ENCODE measurements at places on chromosomes 1 and 21.

DNA sequence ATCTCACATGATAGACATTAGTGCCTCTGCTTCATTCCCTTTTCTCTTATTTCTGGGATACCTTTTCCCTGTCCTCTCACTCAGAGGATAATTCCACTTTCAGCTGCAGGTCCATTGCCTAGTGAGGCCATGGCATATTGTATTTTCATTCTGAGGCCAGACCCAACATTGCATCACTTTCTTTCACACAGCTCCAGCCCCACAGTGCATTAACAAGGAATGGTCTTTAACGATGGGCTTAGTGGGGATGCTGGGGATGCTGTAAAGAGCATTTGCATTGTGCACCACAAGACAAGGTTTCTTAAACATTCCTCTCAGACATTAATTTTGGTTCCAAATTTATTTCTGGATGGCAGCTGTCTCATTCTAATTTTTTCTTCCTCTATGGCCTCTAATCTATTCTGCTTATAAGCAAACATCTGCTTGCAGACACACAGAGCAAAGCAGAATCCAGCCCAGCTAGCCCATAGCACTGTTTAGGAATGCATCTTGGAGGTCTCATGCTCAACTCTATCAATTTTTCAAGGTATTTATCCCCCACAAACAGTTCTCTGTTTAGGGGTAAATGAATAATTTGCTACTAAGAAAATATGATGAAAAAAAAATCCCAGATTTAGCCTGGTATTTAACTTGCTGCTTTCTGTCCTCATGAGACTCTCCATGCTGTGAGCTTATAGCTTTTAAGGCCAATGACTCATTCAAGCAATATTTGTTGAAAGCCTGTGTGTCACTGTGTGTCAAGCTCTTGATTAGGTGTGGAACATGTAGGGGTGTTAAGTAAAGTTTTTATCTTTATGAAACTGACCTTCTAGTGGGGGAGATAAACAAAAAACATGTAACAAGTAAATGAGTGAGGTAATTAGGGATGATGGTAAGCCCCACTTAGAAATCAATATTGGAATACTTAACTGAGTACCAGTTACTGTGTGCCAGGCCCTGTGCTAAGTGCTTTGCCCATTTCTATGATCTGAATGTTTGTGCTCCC is 44.5 kb upstream of the CCDC190 start:
- no peak for DNase-seq

- no peak for DNase-seq
Measured at GRCh38 chr1:228990906-228991569, 255.8 kb downstream of the RHOU start.

GRCh38 chr1:234528074-234528865 is 49.3 kb upstream of the TARBP1 start:
- no peak for DNase-seq

GRCh38 chr1:208069317-208069716 is 158.4 kb upstream of the CD34 start:
- no peak for DNase-seq

GRCh38 chr1:231020139-231020601 is 19.9 kb downstream of the FAM89A start:
- DNase-seq = no peak

- DNase-seq = no peak
Measured at GRCh38 chr1:39827201-39827600, 38.5 kb upstream of the BMP8B start.

GRCh38 chr1:43358121-43358745 is 548 bp upstream of the CDC20 start:
- peak; percentile 49 for DNase-seq

DNA sequence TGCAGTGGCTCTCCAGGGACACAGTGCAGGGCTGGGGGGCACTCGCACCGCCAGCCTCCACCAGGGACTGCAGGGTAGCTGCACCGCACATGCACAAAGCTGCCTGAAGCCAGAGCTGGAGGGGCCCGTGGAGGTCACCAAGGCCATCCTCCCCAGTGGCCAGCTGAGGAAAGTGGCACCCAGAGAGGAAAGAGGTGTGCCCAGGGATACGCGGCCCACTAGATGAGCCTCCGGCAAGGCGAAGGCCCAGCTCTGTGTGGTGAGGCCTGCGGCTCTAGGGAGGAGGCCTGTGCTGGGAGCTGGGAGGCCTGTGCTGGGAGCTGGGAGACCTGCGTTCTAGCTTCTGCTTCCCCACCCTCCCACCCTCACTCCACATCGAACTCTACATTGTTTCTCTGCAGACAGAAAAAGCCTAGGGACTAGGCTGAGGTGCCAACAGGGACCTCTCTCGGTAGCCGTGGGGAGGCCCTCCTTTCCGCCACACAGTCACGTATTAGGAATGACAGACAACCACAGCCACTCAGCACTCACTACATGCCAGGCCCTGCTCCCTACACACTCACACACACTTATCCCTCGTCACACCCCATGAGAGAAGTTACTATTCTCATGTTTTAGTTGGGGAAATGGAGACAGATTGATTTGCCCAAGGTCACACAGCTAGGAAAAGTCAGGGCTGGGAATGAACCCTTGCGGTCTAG is 921 bp upstream of the ASCL5 start:
- no peak for DNase-seq

DNA sequence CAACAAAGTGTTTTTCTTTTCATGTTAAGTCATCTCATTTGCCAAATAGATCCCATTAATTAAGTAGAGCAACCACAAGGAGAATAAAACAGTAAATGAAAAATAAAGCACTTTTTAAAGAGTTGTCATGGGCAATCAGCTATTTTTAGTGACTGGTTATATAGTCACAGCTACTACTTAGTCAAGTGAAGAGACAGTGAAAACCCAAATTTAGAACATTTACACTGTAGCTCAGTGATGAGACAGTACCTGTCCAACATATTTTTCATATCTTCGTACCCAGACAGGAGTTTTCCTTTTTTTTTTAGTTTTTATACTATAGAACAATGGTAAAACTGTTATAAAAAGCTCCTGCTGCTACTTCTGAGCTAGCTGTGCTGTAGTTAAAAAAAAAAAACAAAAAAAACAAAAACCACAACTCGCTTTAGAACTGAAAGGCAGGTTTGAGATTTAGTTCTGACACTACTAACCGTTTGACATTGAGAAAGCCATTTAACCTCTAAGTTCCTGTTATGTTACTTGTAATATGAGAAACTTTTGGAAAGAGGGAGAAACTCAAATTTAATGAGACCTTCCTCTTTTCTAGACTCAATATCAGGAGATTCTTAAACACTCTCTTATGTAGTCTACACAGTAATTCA is 777.5 kb downstream of the ADGRL2 start:
- no peak for DNase-seq

- no peak for DNase-seq
Measured at GRCh38 chr1:109197158-109198042, 16.3 kb upstream of the SARS1 start.

DNA sequence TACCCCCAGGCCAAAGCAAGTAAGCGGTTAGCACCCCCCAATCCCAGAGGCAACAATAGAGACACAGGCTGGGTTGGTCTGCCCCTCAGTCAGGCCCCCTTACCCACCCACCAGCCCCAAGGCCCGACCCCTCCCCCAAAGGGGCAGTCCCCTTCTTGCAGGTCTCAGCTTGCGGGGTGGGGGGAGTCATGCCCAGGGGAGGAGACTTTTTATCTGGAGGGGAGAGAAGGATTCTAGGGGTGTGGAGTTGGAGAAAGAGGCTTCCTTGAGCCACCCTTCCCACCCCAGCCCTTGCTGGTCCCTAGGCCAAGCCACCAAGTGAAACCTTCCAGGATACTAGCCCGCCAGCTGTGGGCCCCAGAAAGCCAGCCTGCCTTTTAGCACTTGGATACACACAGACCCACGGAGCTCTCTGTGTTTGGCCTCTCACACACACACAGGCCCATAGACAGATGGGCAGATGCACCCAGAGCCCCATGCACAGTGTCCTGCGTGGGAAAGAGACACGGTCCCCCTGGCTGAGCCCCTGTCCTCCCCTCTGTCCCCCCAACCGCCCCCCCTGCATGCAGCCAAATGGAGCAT is 7.1 kb downstream of the TMEM54 start:
- DNase-seq = no peak

GRCh38 chr21:26125433-26126167 is 45.0 kb downstream of the APP start:
- no peak for DNase-seq

GRCh38 chr1:180579961-180580611 is 21.3 kb downstream of the OVAAL start:
- no peak for DNase-seq

DNA sequence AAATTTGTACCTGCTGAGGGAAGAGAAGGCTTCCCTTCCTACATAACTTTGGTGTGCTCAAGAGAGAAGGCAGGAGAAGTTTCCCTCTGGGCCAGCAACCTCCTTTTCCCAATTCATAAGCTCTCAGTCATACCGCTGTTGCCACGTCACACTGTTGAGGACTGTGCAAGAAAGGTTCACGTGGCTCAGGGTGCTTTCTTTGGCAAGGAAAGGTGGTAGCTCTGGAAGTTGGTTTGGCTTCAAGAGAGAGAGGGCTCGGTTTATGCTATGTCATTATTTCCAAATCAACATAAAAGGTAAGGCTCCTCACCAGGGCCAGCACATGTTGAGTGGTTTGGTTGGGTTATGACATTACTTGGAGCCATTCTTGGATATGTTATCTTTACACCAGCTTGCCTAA is 77.3 kb downstream of the TNFSF18 start:
- no peak for DNase-seq

DNA sequence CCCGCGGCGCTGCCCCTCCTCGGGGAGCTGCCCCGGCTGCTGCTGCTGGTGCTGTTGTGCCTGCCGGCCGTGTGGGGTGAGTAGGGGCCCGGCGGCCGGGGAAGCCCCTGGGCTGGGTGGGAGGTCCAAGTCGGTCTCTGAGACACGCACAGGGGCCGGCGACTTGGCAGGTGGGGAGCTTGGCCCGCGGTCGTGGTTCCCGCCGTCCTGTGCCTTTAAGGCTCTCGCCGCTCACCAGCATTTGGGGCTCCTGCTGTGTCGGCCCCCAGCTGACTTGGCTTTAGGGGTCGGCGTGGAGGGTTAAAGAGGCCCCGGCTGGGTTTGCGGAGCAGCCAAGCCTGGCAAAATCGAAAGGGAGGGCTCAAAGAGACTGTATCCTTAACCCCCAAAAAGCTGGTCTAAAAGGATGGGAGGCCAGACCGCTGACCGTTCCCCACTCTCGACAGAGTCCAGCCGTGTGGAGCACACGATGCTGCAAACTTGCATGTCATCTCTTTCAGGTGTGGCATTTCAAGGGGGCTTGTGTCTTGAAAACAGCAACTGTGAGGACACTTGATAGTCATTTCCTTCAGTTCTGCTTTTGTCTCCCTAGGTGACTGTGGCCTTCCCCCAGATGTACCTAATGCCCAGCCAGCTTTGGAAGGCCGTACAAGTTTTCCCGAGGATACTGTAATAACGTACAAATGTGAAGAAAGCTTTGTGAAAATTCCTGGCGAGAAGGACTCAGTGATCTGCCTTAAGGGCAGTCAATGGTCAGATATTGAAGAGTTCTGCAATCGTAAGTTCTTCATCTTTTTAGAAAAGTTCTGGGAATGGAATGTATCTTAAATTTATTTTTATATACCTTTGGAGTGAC is 540 bp downstream of the CD55 start:
- DNase-seq = no peak

DNA sequence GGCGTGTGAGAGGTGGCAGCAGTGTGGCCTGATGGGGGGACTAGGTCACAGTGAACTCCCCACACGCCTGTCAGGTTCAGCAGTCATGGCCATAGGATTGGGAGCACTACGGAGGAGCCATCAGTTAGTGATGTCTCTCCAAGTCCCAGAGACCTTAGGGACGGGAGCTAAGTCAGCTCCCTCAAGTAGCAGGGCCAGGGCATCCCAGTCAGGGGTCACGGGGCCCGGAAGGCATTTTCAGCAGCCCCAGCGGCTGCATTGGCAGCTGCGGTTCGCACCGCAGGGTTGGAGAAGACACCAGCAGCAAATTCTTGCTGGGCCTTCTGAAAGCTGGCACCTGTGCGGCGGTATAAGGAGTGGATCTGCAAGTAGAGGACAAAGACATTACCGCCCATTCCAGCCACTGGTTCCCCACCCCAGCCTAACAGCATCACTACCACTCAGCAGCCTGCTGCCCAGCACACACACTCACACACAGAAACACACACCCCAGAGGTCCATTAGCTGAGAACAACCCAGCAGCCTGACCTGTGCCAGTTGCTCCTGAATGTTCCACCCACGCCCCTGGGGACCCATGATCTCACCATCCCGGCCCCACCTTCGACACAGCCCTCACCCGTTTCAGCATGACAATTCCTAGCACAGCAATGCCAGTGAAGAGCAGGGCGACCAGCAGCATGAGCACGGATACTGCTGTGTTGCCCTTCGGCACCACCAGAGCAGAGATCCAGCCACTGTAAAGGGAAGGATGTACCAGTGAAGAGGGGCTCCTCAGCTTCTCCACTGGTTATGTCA is 972 bp upstream of the ENTREP3 start:
- DNase-seq = no peak

DNA sequence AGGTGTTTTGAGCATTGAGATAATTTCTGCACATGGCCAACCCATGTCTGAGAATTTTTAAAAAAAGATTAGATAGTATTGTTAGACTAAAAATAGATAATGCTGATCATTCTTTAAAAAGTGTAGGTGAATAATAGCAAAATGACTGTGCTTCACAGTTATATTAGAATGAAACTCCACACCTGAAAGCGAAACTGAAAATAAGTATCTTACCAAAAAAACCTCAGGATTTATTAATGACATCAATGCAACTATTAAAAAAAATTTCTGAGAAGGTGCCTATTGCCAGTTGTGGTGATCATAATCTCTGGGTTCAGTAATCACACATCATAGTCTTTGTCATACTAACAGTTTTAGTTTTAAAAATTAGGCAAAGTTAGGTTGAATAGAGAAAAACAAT is 36.5 kb downstream of the PLA2G4A start:
- DNase-seq = no peak
